Activated naive CD4-positive, alpha-beta T cell treated with anti-CD3 and anti-CD28 coated beads, Interleukin-2, amount 50 U/mL, for 72 hours (primary cell): ENCODE measurements at places on chromosomes 2 and 18. TPM values are rescaled to one million over a fixed set of nuclear protein-coding genes. Genes with fewer than 3 reads are reported as not detected.

CACNB4 gene
- 1.5 TPM for total RNA-seq

GCC2 gene
- total RNA-seq, result 43.8 TPM

C2orf80 gene
- total RNA-seq, result not detected

DNA sequence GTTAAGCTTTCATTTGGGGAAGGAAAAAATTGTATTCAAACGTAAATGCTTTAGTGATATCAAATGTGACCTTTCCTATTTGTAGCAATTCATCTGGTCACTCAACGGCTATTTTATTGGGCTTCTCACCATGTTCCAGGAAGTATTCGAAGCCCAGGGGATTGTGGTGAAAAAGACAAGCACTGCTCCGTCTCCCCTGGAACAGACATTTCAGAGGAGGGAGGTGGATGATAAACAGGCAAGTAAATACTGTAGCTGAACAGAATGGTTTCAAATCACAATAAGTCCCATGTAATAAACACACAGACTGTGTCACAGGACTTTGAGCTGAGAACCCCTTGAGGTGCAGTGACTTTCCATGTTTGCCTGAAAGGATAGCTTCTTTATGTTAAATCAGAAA is 464.7 kb upstream of the HNRNPA3 start:
- DNase-seq, result no peak

DNA sequence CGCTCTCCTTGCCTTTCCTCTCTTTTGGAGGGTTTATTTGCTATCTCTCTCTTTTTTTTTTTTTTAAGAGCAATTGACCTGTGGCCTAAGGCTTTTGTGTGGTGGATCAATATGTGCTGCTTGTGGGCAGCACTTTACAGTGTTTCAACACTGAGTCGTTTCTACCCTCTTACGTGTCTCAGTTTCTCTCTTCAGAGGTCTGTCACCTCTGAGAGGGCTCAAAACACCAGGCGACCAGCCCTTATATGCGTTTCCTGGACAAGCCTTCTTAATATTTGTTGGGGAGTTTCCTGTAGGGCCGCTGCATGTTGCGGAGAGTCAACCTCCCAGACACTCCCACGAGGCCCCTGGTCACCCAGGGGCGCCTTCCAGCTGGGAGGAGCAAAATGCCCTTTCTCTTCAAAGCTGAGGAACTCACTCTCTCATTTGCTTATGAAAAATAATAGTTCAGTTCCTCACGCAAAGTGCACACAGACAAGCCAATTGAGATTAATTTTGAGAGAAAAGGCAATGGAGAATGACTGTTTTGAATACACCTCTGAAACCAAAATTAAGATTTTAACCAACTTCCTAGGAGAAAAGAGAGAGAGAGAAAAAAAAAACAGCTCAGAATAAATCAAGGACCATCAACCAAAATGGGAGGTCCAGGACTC is 96.3 kb upstream of the B3GNT2 start:
- DNase-seq, result no peak

- DNase-seq, result no peak
These were observed 111.3 kb downstream of the WDSUB1 start for GRCh38 chr2:159175182-159175581.

DNA sequence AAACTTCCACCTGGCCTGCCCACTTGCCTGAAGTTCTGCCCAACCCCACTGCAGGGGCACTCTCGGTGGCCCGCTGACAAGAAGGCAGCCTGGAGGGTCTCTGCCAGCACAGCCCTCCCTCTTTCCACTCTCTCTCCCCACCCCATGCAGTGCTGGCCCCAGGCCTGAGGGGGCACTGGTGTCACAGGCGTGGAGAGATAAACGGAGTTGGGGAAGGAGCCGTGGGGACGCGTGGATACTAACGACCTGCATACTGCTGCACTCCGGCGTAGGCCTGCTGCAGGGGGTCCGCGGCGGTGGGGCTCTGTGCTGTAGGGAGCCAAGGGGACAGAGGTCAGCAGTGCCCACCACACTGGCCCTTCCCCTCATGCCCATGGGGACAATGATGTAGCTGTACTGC is 299.3 kb downstream of the CELF4 start:
- DNase-seq, result no peak

DNA sequence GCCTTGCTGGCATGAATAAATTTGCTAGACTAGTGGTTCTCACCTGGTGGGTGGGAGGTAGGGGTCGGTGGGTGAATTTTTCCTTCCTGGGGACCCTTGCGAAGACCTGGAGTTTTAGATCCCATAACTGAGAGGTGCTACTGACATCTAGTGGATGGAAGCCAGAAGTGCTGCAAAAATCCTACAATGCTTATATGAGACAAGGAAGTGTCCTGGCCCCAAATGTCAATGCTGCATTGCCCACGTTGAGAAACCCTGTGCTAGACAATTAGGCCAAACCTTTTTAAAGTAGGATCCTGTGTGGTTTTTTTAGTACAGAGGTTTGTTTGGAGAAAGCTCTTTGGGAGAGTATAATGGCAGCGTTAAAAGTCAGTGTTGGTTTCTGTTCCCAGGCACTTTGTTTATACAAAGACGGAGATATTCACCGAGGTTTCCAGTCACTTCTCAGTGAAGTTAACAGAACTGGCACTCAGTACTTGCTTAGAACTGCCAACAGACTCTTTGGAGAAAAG is 9.6 kb downstream of the SERPINB8 start:
- DNase-seq, result no peak

GRCh38 chr18:54466248-54467005 is 108.7 kb downstream of the C18orf54 start:
- no peak for DNase-seq
